ENCODE measurements at places on chromosomes 1 and 21. TPM values are rescaled to one million over a fixed set of nuclear protein-coding genes. Genes with fewer than 3 reads are reported as not detected.

GRCh38 chr1:12426030-12426429 is 192.0 kb downstream of the DHRS3 start:
- H3K27ac ChIP-seq: no peak overlapping the region
- no peak for DNase-seq
- no peak overlapping the region for H3K4me3 ChIP-seq
- peaks cover 17% of the 10 kb centered on the region for H3K4me1 ChIP-seq

- H3K4me1 ChIP-seq: peaks cover 10% of the 10 kb centered on the region
- H3K36me3 ChIP-seq: no peaks in the 10 kb centered on the region
- peak overlapping the region; percentile 21 for H3K4me3 ChIP-seq
- H3K27ac ChIP-seq: peak overlapping the region; percentile 22
- no peaks in the 10 kb centered on the region for H3K27me3 ChIP-seq
- DNase-seq: peak; percentile 53
Measured at GRCh38 chr21:29195981-29196669, 65.7 kb downstream of the MAP3K7CL start.

GRCh38 chr1:91487469-91487868 is 13.2 kb upstream of the CDC7 start:
- no peak overlapping the region for H3K27ac ChIP-seq
- no peak for DNase-seq
- no peaks in the 10 kb centered on the region for H3K27me3 ChIP-seq

- no peak for DNase-seq
- H3K36me3 ChIP-seq: no peaks in the 10 kb centered on the region
- H3K27me3 ChIP-seq: no peaks in the 10 kb centered on the region
- no peak overlapping the region for H3K27ac ChIP-seq
- H3K4me1 ChIP-seq: no peaks in the 10 kb centered on the region
Measured at GRCh38 chr1:73673971-73674370, 524.0 kb downstream of the LRRIQ3 start.

- DNase-seq: no peak
- H3K27ac ChIP-seq: no peak overlapping the region
- no peaks in the 10 kb centered on the region for H3K36me3 ChIP-seq
- H3K27me3 ChIP-seq: no peaks in the 10 kb centered on the region
- peaks cover 13% of the 10 kb centered on the region for H3K4me1 ChIP-seq
Measured at GRCh38 chr1:117580882-117581281, 25.0 kb upstream of the TENT5C start.

- H3K4me1 ChIP-seq: no peaks in the 10 kb centered on the region
- H3K27ac ChIP-seq: no peak overlapping the region
- peak; percentile 54 for DNase-seq
- H3K4me3 ChIP-seq: no peak overlapping the region
Measured at GRCh38 chr1:23657659-23658275, 33.8 kb upstream of the RPL11 start.

- peak overlapping the region; percentile 86 for H3K4me3 ChIP-seq
- no peak overlapping the region for H3K27ac ChIP-seq
- no peaks in the 10 kb centered on the region for H3K4me1 ChIP-seq
Measured at GRCh38 chr1:92079441-92079840, 704 bp upstream of the BTBD8 start.

GRCh38 chr1:167149793-167150491 is 56.1 kb downstream of the STYXL2 start:
- no peaks in the 10 kb centered on the region for H3K4me1 ChIP-seq
- H3K36me3 ChIP-seq: no peaks in the 10 kb centered on the region

- H3K4me1 ChIP-seq: no peaks in the 10 kb centered on the region
- DNase-seq: no peak
- H3K27me3 ChIP-seq: no peaks in the 10 kb centered on the region
- H3K27ac ChIP-seq: no peak overlapping the region
- H3K4me3 ChIP-seq: no peak overlapping the region
- H3K36me3 ChIP-seq: no peaks in the 10 kb centered on the region
Measured at GRCh38 chr1:184462155-184462554, 75.3 kb downstream of the C1orf21 start.

DNA sequence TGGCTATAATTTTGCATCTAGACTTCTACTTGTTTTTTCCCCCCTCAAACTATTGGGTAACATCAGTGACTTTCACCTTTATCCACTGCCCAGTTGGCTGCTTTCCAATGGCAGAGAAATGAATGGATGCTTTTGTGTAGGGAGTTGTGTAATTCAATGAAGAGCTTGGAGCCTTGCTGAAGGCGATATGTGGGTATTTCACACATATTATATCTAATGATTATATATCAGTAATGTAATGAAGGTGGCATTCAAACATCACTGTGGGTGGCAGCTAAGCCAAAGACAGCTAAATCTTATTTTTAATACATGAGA is 81.2 kb downstream of the TGFB2 start:
- H3K27me3 ChIP-seq: no peaks in the 10 kb centered on the region
- H3K27ac ChIP-seq: no peak overlapping the region
- H3K4me1 ChIP-seq: no peaks in the 10 kb centered on the region

GRCh38 chr1:66873111-66873510 is 51.5 kb downstream of the DNAI4 start:
- H3K27me3 ChIP-seq: no peaks in the 10 kb centered on the region
- no peaks in the 10 kb centered on the region for H3K36me3 ChIP-seq
- no peaks in the 10 kb centered on the region for H3K4me1 ChIP-seq
- DNase-seq: no peak

GRCh38 chr1:22088331-22088730 is 35.8 kb downstream of the CDC42 start:
- no peak overlapping the region for H3K4me3 ChIP-seq
- peaks cover 35% of the 10 kb centered on the region for H3K4me1 ChIP-seq
- no peaks in the 10 kb centered on the region for H3K27me3 ChIP-seq
- peaks cover 34% of the 10 kb centered on the region for H3K36me3 ChIP-seq

DNA sequence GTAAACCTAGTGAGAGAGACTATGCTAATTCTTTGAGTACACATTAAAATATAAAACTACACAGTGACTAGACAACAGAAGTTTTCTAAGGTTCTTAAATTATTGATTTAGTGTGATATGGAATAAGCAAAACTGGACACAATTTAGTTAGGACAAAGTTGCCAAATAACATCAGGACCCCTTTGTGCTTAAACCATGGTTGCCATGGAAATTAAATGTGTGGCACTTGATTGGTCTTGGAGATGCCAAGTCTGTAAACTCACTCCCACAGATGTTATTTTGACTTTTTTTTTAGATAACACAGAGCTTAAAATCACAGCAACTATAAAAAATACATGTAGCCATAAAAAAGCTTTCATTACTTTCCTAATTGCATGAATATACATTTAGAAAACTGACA is 234.6 kb downstream of the BRINP3 start:
- DNase-seq: no peak
- H3K4me3 ChIP-seq: no peak overlapping the region
- no peaks in the 10 kb centered on the region for H3K27me3 ChIP-seq
- no peak overlapping the region for H3K27ac ChIP-seq
- no peaks in the 10 kb centered on the region for H3K36me3 ChIP-seq

DNA sequence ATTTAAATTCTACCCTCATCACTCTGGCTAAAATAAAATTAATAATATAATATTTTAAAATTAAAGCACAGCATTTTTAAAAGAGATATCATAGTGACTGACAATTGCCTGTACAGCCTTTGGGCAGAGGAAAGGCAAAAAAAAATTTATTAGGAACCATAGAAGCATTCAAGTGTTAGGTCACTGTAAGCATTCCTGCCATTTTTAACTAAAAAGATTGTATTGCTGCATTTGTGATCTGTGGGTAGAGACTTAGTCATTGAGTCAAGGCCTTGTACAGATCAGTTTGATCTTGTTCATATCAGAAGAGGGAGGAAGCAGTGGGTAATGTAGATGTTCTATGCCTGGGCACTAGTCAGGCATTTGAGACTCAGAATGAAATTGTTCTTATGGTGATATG is 109.9 kb downstream of the LYPLAL1 start:
- DNase-seq: no peak
- H3K27ac ChIP-seq: no peak overlapping the region
- H3K27me3 ChIP-seq: no peaks in the 10 kb centered on the region
- no peaks in the 10 kb centered on the region for H3K36me3 ChIP-seq

DNA sequence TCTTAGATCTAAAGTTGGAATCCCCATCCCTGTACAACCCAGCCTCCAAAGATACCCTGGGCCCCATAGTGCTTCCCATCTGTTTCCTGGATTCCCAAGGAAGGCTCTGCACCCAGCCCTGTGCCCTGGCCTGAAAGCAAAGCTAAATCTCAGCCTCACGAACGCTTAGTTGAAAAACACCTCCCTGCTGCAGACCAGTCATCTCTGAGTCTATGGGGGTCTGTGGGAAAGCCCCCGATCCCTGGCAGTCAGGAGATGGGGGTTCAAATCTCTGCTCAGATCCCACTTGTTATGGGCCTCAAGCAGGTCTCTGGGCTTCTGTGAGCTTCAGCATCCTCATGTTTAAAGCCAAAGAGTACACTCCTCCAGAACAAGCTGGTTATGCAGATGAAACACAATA is 210.5 kb upstream of the GRIK3 start:
- H3K36me3 ChIP-seq: no peaks in the 10 kb centered on the region
- no peaks in the 10 kb centered on the region for H3K27me3 ChIP-seq
- no peak overlapping the region for H3K27ac ChIP-seq
- DNase-seq: no peak

DNA sequence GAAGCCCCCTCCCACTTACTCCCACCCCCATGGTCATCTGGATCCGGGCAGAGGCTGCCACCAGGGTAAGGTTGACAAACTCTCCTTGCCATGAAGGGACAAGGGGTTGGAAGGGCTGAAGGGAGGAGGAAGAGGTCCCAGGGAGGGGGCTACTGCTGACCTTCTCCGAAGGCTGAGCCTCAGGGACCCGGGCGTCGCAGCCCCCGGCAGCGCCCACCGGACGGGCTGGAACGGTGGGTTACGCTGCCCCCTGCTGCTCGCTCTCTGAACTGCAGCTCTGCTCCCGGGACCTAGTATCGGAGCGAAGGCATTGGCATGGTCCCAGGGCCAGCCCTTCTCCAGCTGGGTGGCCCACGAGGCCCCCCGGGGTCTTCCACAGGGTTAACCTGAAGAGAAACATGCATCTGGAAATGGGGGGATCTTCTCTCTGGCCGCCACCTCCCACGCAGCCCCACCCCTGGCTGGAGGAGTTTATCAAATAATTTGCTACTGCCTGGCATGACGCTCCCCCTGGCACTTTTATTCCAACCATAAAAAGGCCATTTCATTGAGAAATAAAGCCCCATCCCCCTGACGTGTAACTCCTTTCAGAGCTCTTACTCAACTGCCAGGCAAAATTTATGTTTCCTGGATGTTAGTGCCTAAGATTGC is 70.4 kb upstream of the TARDBP start:
- peaks cover 24% of the 10 kb centered on the region for H3K27me3 ChIP-seq
- no peak overlapping the region for H3K4me3 ChIP-seq
- no peak overlapping the region for H3K27ac ChIP-seq

- no peaks in the 10 kb centered on the region for H3K36me3 ChIP-seq
- DNase-seq: no peak
- no peak overlapping the region for H3K4me3 ChIP-seq
- H3K4me1 ChIP-seq: no peaks in the 10 kb centered on the region
Measured at GRCh38 chr1:234942012-234942332, 186.7 kb downstream of the TOMM20 start.

- H3K36me3 ChIP-seq: peaks cover 99% of the 10 kb centered on the region
- no peak overlapping the region for H3K27ac ChIP-seq
- H3K4me1 ChIP-seq: peaks cover 16% of the 10 kb centered on the region
- H3K27me3 ChIP-seq: no peaks in the 10 kb centered on the region
- DNase-seq: no peak
- no peak overlapping the region for H3K4me3 ChIP-seq
Measured at GRCh38 chr21:29055080-29055479, 18.4 kb downstream of the CCT8 start.

DNA sequence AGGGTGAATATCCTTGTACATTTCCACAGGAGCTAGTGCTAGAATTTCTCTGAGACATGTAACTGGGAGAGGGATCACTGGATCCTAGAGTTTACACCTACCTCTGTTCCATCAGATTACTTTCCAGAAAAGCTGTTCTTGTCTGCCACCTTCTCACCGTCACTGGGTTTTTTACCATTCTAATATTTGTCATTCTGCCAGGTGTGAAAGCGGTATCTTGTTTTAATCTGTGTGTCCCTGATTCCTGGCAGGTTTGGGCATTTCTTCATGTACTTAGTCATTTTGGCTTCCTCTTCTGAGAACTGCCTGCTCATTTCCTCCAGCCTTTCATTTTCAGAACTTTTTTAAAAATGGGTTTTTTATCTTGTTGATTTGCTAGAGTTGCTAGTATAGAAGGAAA is 5.1 kb downstream of the PMF1 start:
- no peak overlapping the region for H3K4me3 ChIP-seq
- peaks cover 38% of the 10 kb centered on the region for H3K36me3 ChIP-seq
- H3K27ac ChIP-seq: peak overlapping the region; percentile 81
- DNase-seq: no peak
- H3K27me3 ChIP-seq: no peaks in the 10 kb centered on the region

- H3K27me3 ChIP-seq: no peaks in the 10 kb centered on the region
- no peaks in the 10 kb centered on the region for H3K36me3 ChIP-seq
- H3K4me3 ChIP-seq: no peak overlapping the region
- peak; percentile 9 for DNase-seq
- H3K4me1 ChIP-seq: no peaks in the 10 kb centered on the region
Measured at GRCh38 chr1:159753386-159753785, 27.4 kb upstream of the DUSP23 start.

- H3K4me3 ChIP-seq: no peak overlapping the region
- H3K27me3 ChIP-seq: no peaks in the 10 kb centered on the region
- H3K4me1 ChIP-seq: no peaks in the 10 kb centered on the region
- H3K36me3 ChIP-seq: no peaks in the 10 kb centered on the region
- peak; percentile 19 for DNase-seq
Measured at GRCh38 chr1:152886085-152886484, 8.0 kb downstream of the SMCP start.

The PDZK1IP1 gene
- total RNA-seq: 0.87 TPM

The CFHR2 gene
- not detected for total RNA-seq

The FCRLB gene
- total RNA-seq: not detected

The TARBP1 gene
- 56.4 TPM for total RNA-seq

The SLC25A34 gene
- 3.6 TPM for total RNA-seq

The AMY1B gene
- 0.45 TPM for total RNA-seq

The C1orf94 gene
- not detected for total RNA-seq

The OBSCN gene
- 42.6 TPM for total RNA-seq

The PODN gene
- total RNA-seq: 147 TPM

The KRTAP8-1 gene
- total RNA-seq: not detected

The FAM163A gene
- total RNA-seq: 0.18 TPM

The SH2D2A gene
- not detected for total RNA-seq
